ENCODE measurements at places on chromosomes 3 and 15. TPM values are rescaled to one million over a fixed set of nuclear protein-coding genes. Genes with fewer than 3 reads are reported as not detected.

DNA sequence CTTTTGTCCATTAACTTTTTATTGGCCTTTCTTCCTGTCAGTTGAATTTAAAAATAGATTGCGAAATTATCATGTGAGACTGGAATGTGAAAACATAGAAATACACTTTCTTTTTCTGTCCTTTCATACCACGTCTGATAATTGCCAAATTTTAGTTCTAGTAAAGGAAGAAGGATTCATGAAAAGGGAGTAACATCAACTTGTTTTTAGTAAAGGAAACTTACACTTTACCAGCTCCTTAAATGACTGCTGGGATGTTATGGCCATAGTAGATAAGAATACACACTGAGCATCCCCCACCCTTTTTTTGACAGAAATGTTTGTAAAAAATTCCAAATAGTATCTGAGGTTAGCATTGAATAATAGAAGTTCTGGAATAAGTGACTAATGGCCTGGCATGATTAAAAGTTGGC is 137.9 kb downstream of the NEO1 start:
- no peak for DNase-seq

DNA sequence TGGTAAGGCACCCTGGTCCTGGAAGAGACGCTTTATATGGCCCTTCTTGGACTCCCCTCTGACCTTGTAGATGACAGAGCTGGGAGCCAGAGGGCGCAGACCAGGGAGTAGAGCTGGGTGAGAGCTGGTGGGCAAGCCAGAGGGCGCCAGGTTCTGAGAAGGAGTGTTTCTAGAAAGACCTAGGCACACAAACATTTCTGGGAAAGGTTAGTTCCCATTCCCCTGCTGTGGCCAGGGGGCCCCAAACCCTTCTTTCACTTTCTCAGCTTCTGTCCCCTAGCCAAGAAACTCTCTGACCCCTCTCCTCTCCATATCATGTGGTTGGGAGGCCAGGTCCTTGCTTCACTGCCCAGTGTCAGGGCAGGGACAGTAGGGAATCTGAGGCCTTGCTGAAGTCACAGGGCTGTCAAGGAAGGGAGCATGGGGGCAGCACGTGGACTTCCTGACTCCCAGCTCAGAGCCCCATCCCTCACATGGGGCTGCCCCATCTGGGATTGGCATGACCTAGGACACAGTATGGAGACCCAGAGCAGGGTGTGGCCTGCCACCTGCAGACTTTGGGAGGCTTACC is 3.6 kb downstream of the HEMK1 start:
- no peak for DNase-seq

DNA sequence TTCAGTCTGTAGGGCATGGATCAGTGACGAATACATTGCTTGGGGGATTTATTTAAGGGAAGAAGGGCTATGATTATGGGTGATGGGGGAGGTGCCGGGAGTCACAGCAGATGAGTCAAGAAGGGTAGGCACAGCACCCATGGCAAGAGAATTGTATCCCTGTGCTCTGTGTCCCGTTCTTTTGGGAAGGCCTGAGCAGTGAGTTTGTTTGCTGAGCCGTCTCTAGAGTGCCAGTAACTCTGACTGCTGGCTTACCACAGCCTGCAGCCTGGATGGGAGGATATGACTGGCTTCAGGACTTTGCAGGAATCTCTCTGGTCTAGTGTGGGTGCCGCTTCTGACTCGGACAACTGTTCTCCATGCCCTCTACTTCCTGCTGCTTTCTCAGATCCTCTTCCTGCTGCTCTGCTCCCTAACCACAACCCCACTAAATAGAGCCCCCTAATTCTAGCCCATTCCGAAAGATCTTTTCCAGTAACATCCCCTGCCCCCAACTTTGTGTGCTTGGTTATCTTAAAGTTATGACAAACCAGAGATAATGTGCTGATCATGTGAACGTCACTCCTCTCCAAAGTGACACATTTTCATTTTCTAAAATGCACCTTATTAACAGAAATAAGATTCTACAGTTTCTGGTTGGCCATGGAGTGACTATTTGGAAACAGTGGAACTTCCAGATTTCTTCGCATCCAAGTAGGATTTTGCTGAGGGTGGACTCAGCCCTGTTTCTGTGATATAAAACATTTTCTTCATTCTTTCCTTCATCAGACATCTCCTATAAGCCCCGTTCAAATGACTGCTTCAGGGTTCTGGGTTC is 239.0 kb downstream of the SLCO3A1 start:
- no peak for DNase-seq

- no peak for DNase-seq
Observed at GRCh38 chr3:12515631-12516030, 29.7 kb downstream of the MKRN2OS start.

DNA sequence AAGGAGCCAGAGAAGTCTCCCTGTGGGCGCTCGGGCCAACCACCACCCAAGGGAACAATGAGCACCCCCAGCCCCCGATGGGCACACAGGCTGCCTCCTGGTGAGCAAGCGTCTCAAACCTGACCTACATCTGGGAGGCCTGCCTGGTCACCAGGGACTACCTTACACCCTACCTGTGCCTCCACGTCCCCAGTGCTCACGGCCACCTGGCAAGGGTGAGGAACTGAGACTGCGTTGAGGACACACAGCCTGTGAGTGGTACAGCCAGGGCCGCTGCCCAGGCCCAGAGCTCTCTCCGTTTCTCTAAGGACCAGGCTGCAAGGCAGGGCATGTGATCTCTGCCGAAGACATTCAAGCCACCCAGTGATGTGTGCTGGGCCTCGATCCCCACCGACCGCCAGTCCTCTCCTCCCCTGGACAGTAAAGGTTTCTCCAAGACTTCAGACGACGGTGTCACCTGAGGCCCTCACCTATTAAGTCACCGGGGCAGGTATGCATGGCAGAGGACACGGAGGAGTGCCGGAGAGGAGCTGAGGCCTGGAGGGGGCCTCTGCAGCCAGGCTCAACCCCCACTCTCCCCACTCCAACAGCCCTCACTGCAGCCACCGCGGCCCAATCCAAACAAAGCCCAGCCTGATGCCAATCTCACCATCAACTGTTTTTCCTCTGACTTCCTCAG is 2.8 kb downstream of the GOLGA8A start:
- no peak for DNase-seq

- DNase-seq: no peak
Observed at GRCh38 chr15:65937054-65937453, 67.8 kb downstream of the RAB11A start.

DNA sequence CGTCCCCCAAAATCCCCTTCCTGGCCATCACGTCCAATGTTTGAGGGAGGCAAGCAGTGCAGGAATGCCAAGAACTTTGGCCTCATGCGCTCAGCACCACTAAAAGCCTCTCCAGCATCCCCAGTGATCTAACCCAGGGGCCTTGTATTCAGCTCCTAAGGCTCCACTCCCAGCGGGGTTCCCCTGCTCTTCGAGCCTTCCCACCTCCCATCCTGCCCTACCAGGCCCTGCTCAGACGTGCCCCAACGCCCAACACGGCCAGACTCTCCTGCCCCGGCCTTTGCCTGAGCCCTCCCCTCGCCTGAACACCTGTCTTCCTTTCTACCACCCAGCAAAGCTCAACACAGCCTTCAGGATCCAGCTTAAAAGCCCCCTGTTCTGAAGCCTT is 30.5 kb downstream of the PLXND1 start:
- DNase-seq: no peak

GRCh38 chr15:33132722-33133345 is 61.7 kb downstream of the FMN1 start:
- peak; percentile 74 for DNase-seq

GRCh38 chr3:133820889-133821675 is 15.5 kb downstream of the SRPRB start:
- no peak for DNase-seq

DNA sequence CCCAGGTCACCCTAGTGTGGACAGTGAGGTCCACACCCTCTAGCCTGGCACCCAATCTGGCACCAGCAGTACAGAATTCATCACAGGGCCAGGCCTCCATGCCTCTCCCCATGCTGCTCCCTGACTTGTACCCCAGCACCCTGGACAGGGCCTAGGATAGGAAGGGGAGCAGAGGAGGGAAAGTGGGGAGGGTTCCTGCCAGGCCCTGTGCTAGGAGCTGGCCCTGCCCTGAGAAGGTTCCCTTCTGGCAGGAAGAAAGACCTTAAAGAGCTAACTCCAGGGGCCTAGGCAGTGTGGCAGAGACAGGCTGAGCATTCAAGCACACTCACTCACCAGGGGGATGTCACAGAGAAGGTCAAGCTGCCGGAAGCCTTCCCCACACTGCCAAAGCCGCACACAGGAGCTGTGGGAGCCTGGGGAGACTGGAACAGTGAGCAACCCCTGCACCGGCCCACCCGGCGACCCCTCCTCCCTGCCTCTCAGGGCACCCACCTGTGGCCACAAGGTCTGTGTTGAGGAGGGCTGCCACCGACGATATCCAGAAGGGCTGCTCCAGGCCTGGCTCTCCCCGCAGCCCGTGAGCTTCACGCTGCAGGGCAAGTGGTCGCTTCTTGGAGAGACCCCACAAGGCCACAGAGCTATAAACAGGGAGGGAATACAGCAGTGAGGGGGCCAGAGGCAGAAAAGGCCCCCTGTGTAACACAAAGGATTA is 7.4 kb downstream of the RRP9 start:
- DNase-seq: no peak

DNA sequence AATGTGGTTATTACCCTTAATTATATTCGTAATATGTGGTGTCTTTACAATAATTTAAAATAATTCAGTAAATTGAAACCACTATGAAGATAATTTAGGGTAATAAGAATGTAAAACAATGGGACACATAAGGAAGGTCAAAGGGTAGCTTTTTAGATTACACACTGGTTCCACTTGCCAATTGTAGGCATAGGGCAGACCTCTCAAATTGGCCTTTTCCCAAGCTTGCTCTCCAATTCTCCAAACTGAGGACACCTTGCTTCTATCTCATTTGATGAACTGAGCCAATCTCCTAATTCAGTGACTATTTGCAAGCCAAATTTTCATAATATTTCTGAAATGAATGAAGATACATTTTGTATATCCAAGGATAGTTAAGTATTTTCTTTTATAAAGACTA is 151.4 kb downstream of the ARPP21 start:
- no peak for DNase-seq

- peak; percentile 47 for DNase-seq
Observed at GRCh38 chr3:113844622-113845222, 6.1 kb downstream of the GRAMD1C start.

- no peak for DNase-seq
Observed at GRCh38 chr3:156036258-156037053, 83.9 kb upstream of the KCNAB1 start.

DNA sequence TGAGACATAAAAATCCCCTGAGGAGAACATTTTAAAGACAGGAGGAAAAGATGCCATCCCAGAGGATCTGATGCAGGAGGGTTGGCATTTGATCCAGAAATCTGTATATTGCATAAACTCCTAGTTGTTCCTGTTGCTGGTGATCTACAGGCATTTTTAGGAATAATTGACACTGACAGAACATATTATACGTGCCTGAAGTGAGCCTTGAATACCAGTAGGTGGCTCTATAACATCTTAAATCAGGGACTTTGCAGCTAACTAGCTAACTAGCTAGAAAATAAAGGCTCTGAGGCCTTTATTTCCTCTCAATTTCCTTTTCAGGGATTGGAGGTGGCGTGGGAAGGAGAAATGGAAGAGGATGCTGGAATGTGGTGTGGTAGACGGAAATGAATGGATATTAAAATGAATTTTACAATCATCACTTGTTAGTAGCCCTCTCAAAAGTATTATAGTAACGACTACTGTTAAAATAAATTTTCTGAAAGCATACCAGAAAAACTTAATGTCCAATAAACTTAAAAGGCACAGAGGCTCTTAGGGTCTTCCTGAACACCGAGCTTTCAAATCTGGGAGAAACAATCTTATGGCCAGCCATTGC is 73.8 kb upstream of the ZBED2 start:
- DNase-seq: peak; percentile 72

DNA sequence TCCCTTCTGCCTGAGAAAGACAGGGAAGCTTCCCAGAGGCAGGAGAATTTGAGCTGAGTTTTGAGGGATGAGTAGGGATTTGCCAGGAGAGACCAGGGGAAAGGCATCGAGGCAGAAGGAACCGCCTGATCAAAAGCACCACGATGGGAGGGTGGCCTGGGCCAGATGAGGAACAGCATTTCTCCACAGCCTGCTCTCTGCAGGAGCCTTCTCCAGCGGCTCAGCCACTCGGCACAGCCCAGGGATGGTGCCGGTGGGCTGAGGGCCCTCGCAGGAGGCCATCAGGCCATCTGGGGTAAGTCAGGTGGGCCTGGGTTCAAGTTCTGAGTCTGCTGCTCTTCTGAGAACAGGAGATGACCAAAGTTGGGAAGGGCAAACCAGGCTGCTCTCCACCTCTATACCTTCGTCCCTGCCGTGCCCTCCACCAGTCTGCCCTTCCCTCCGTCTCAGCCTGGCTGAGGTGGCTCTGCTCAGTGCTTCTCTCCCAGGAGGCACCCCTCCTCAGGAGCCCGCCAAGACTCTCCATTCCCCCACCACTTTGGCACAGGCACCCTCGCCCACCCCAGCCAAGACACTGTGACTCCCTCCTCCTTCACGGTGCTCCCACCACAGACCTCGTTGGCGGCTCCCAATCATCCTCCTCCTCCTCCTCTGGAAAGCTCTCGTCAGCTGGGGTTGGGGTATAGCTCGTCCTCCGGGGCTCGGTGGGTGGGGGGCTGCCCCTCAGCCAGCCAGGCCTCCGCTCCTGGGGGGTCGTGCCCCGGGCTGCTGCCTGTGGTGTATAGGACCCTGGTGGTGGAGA is 34.9 kb downstream of the GRIP2 start:
- no peak for DNase-seq

DNA sequence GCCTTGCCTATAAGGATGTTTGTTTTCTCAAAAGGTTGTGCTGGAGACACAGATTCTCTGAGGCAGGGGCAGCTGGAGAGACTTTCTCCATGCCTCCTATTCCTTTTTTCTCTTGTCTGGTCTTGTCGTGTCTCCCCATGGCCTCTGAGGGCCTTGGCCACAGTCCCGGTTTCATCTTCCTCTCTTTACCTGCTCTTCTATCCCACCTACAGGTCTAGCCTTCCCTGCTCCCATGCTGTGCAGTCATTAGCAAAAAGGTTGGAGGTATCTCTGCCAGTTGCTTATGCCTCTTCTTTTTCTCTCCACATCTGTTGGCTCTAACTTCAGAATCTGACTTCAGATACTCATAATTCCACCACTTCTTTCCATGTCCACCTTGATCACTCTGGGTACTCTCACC is 191.1 kb downstream of the IL20RB start:
- no peak for DNase-seq

GRCh38 chr3:138732456-138732855 is 102.3 kb downstream of the PIK3CB start:
- DNase-seq: no peak

Gene VWA5B2
- 0.47 TPM for polyA plus RNA-seq

Gene GOLGA8R
- polyA plus RNA-seq: 0.56 TPM

Gene KLF15
- polyA plus RNA-seq: not detected

Gene THPO
- polyA plus RNA-seq: not detected

Gene SCAMP5
- 15.0 TPM for polyA plus RNA-seq

Gene CLN6
- polyA plus RNA-seq: 69.5 TPM

Gene C2CD4A
- 0.10 TPM for polyA plus RNA-seq

Gene MORC1
- not detected for polyA plus RNA-seq

Gene GABRA5
- polyA plus RNA-seq: 79.8 TPM

Gene CD80
- not detected for polyA plus RNA-seq

Gene SH3BP5
- polyA plus RNA-seq: 10.9 TPM

Gene SLC24A5
- polyA plus RNA-seq: not detected
